ENCODE measurements at places on chromosomes 5 and 9.

- no peak for DNase-seq
These were observed 6.6 kb downstream of the FIBCD1 start for GRCh38 chr9:130932255-130933079.

GRCh38 chr5:10303699-10304170 lies 4.0 kb downstream of the CMBL start:
- no peak for DNase-seq

DNA sequence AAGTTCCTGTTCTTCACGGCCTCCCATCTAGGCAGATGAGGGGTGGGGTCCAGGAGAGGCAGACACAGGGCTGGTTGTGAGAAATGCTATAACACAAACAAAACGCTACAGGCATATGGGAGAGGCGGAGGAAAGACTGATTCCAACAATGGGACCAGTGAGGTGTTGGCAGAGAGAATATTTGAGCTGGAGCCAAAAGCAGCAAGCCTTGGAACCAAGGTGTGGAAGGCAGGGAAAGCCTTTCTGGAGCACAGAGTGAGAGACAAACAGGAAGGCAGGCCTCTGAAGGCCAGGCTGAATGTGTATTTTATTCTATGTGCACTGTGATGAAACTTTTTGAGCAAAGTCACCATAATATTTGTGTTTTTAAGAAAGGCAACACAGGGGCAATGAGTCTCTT lies 2.9 kb downstream of the ATPSCKMT start:
- DNase-seq, result no peak

GRCh38 chr5:25694801-25695200 lies 1050.0 kb upstream of the CDH10 start:
- DNase-seq, result no peak

GRCh38 chr5:149170299-149170698 lies 29.0 kb downstream of the ABLIM3 start:
- no peak for DNase-seq

- DNase-seq, result no peak
These were observed 117.3 kb upstream of the TNFAIP8 start for GRCh38 chr5:119238265-119239118.

- DNase-seq, result no peak
These were observed 41.9 kb downstream of the TEK start for GRCh38 chr9:27150746-27151406.

DNA sequence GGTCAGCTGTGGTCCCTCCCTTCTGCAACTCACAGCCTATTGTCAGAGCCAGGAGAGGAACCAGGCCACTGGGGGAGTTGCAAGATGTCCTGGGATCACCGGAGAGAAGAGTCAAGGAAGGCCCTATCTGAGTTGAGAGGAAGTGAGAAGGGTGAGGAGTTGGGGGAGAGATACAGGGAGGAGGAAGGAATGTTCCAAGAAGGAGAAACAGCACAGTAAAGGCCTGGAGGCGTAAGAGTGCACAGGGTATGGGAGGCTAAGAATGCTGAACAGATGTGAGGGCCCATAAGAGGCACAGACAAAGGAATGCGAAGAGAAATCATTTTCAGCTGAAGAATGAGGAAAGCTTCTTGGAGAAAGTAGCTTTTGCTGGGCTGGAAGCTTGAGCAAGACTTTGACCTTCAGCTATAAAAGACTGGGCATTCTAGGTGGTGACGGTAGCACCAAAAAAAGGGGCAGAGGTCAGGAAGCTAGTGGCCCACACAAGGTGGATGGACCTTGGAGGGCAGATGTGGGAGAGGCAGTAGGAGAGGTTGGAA lies 21.6 kb upstream of the CSF1R start:
- no peak for DNase-seq

DNA sequence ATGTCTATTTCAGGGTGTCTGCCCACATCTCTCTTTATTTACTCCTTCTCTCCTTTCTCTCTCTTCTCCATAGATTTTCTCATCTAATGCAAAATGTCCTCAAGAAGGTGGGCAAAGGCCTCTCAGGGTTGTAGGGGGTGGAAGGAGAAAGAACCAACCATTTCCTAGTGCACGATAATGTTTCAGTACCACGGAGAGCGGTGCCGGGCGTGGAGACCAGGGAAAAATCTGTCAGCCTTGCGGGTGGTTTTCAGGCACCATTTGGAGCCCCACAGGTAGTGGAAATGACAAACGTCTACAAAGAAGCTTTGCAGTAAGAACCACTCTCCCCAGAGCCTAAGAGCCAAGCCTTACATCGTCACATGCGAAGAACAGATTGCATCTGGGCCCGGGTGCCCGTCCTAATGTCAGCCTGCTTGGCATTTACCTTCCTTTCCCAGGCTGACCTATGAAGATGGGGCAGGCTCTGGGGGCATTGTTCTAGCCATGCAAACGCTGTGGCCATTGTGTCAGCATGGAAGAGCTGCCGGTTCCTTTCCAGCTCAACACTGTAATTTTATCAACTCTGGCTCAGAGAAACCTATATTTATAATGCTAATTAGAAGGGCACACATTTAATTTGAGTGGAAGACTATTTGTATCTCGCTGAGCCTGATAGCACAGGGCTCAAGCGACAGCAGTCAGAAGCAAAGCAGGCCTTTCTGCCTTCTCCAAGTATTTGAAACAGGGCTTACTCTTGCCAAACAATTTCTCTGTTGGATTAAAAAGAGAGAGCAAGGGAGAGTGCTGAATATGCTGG lies 430.1 kb upstream of the WWC1 start:
- no peak for DNase-seq

DNA sequence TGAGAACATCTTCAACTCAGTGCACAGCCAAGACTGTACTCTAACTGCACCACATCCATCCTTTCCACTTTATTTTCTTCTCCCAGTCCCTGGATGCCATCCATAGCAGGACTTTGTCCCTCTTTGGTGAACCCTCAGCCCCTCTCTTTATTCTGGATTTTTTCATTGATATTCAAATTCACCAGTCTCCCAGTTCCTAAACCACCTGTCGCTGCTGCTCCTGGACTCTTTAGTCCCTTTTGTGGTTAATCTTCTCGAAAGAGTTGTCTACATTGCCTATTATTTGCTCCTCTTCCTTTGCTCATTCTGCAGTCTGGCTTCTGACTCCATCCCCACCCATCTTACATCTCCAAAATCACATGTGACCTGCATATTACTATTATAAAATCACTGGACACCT lies 59.4 kb upstream of the ZSWIM6 start:
- DNase-seq, result no peak

- DNase-seq, result no peak
These were observed 17.2 kb downstream of the PAM start for GRCh38 chr5:102772273-102772672.

DNA sequence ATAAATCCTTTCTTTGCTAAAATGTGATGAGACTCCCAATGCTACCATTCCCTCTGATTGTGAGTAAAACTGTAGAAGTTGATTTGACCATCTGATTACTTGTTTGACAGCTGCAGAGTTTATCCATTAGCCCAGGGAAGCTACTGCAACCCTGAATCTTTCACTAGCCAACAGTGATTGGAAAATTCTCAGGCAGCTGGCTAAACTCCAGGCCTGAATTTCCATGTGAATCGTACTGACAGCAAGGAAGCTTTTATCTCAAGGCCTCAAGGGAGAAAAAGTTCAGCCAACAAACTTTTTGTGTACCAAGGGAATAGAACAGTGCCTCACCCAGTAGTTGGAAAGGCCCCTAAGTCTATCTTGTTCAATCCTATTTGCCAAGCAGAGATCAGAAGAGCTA lies 246.7 kb upstream of the TRPM3 start:
- DNase-seq, result no peak

DNA sequence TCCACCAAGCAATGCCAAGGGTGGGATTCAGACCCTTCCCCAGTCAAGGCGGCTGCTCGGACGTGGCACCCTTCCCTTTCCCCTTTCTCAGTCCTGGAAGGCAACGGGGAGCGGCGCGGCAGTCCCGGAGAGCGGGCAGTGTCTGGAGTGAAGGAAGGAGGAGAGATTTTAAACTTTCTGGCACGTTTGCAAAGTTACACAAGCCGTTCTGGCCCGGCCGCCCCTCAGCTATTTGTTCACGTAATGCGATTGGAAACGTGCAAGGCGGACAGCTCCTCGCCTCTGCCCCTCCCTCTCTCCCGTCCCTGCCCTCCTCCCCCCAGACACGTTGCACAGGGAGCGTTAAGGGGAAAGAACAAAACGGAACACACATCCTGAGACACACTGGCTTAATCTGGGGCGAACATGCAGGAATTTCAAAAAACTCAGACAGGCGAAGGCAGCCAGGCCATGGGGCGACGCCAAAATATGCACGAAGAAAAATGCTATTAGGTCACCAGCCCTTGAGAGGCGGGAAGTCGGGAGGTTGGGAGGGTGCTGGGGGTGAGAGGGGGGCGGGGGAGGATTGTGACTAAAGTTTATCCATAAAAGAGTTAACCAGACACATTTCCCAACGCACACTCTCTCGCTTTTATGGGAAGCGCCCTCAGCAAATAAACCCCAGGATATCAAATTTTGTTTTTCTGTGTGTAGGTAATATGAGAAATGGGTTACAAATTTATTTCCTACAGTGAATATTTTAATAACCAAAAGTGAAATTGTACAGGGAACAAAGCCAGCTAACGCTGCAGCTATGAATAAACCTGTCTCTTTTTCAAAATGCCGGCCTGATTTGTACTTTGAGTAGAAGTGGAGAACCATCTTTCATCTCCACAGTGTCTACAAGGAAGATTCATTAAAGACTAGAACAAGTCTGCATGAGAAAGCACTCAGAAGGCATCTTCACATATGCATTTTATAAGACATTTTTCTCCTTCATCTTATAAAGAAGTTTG lies at the start of gene LOX:
Gene LOX (minus strand): TSS at position 144 of the 995 bp plus-strand sequence. CDS start 274 bp downstream, outside the sequence.
- DNase-seq, result peak; percentile 84

- no peak for DNase-seq
These were observed 245.8 kb downstream of the SPATA31D1 start for GRCh38 chr9:82234160-82234943.

DNA sequence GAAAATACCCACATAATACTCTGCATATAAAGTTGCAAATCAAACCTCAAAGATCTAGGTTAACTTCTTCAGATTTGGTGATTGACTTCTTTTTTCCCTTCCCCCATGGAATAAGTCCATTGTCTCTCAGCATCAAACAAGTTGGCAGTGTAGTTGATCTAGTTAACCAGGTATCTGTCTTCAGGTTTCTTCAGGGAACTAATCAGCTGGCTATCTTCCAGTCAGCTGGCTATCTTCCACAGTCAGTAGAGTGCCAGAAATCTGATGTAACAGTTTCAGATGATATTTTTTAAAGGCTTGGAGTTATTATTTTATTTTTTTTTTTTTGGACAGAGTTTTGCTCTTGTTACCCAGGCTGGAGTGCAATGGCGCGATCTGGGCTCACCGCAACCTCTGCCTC lies 16.8 kb downstream of the TNFSF15 start:
- no peak for DNase-seq

DNA sequence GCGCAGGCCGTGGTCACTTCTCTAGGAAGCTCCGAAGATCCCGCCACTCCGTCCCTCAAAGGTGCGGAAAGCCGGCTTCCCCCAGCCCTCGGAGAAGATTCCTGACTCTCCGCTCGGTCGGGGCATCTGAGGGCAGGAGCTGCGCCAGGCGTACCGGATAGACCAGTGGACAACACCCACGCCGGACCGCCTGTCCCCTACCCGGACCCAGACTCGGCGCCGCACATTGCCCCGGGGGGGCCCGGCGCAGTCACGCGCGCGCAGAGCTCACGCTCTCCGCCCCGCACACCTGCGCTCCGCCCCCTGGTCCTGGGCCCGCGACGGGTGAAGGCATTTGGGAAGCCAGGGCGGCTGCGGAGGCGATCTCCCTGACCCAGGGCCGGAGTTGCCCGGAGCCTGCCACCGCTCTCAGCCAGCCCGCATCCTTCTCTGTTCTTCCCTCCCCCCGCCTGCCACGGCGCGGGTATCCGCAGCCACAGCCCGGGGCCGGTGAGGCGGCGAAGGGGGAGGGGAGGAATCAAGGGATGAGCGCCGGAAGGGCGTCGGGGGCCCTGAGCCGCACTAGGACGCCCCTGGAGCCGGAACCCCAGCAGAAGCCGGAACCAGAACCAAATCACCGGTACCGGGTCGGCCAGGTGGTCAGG lies 448 bp downstream of the RELL2 start:
- peak; percentile 91 for DNase-seq

- DNase-seq, result no peak
These were observed 93.6 kb upstream of the TLE4 start for GRCh38 chr9:79477955-79478771.

GRCh38 chr9:129414377-129414992 lies 206.4 kb downstream of the C9orf50 start:
- no peak for DNase-seq

DNA sequence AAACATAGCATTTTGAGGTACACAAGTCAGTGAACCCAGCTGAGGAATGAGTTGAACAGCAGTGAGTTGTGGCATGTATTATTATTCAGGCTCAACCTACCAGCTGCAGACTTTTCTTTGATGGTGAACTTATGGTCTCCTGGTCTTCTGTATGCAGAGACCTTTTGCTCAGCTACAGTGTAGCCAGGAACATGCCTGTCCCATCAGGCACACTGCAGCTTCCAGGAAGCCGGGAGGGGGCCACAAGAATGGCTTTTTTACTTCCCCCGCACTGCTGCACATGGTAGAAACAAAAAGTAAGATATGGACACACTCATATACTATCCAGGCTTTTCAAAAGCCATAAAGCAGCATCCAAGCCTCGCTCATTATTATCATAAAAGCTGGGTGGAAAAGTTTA lies 65.3 kb upstream of the PLPP1 start:
- no peak for DNase-seq

DNA sequence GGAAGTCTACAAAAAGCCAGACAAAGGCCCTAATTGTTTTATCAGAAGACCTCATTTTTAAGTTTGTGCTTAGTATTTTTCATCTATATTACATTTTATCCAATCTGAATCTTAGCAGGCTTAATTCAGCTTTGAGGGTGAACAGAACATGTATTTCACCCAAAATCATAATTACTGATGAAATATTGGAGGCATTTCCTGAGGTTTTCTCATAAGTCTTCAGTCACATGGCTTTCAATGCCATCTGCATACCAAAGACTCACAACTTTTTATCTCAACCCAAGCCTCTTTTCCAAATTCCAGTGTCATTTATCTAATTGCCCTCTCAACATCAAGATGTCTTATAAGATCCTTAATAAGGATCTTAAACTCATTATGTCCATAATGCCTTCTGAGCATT lies 150.8 kb downstream of the TTC39B start:
- no peak for DNase-seq

GRCh38 chr5:26740182-26740581 lies 298.2 kb downstream of the CDH9 start:
- DNase-seq, result no peak

GRCh38 chr5:157649101-157649500 lies 3.1 kb downstream of the SOX30 start:
- DNase-seq, result no peak

GRCh38 chr5:178437386-178438075 lies 152.7 kb downstream of the COL23A1 start:
- no peak for DNase-seq

- DNase-seq, result no peak
These were observed 350 bp upstream of the SLC25A46 start for GRCh38 chr5:110738503-110738811.

GRCh38 chr9:136526625-136527066 lies 19.2 kb downstream of the NOTCH1 start:
- no peak for DNase-seq

GRCh38 chr5:78286290-78286689 lies 8.2 kb downstream of the AP3B1 start:
- no peak for DNase-seq

Data from upper lobe of left lung (tissue), 6 donors.